Activated gamma-delta T cell treated with Interleukin-2 at 50 U/mL for 16 hours (primary cell): ENCODE measurements at places on chromosomes 12 and 14.
A peak's percentile ranks its signal among the peaks of the same experiment; 100 is the strongest.

DNA sequence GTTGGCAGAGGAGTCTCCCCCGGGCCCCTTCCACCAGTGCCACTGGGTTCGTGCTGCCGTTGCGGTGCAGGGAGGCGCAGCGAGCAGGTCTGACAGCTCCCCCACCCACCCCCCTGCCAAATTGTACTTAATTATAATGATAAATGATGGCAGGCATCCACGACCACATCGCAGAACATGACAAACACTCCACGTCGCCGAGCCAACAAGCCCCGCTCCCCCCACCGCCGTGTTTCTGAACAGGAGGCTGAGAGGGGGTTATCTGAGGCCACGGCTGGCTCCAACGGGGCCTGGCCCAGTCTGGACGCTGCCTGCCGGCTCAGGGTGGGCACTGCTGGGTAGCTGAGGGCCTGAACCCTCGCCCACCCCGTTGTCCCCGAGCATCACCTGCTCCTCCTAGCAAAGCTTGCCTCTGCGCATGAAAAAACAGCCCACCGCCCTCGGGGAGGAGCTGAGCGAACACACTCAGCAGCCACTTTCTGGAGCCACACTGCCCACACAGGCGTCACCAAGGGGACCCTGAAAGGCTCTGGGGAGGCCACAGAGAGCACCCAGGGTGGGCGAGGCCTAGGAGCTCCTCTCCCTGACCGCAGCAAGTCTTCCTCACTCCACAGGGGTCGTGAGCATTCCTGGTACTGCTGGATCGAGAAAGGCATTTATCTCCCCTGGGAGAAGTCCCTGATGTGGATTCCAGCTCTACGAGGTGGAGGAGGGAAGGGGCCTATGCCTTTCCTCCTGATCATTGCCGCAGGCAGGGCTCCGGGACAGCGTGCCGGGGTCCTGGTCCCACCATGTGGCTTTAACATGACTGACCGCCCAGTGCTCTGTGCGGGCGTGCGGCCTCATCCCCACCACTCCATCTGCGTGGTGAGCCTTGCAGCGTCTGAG is 35.4 kb upstream of the DIO3 start:
- DNase-seq: no peak

DNA sequence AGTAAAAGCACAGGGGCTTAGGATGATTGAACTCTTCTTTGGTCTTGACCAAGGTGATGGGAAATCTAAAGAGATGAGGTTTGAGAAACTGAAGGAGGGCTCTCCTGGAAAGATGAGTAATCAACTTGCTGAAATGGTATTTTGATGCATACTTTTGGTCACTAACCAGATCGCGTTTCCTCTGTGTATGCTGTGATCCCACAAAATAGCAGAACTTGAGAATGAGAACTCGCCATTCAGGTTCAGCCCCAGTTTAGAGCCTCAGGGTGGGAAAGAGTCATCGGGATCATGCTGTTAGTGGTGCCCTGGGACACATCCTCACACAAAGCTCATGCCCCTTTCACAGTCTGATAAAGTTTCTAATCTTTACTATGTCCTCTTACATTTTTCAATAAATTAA is 488.8 kb downstream of the ETNK1 start:
- no peak for DNase-seq

DNA sequence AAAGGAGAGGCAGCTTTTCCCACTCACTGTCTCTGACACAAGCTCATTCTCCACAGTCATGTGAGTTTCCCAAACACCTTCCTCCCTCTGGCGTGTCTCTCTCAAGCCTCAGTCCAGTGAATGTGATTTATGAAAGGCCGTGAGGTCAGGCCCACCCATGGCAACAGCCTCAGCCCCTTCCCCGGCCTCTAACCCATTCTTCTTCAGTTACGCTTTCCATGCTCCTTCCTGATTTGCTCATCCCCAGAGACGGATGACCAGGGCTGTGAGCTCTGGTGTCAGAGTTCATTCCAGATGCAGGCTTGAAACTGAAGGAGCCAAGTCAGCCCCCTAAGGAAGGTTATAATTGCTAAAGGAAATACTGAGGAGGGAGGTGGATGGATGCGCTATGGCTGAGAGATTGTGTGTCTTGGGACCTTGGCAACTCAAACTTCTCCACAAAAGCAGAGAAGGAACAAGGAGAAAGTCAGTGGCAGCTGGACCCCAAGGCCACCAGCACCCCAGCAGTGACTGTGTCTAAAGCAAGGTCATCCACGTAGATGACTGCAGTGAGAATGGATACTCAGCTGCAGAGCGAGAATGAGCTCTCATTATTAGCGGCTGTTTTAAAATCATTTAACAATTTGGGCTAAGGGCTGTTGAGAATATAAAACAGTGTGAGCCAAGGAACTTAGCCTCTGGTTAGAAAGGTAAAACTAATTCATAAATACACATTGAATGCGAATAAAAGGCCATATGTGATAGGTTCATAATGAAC is 84.1 kb downstream of the FBXL14 start:
- DNase-seq: no peak

DNA sequence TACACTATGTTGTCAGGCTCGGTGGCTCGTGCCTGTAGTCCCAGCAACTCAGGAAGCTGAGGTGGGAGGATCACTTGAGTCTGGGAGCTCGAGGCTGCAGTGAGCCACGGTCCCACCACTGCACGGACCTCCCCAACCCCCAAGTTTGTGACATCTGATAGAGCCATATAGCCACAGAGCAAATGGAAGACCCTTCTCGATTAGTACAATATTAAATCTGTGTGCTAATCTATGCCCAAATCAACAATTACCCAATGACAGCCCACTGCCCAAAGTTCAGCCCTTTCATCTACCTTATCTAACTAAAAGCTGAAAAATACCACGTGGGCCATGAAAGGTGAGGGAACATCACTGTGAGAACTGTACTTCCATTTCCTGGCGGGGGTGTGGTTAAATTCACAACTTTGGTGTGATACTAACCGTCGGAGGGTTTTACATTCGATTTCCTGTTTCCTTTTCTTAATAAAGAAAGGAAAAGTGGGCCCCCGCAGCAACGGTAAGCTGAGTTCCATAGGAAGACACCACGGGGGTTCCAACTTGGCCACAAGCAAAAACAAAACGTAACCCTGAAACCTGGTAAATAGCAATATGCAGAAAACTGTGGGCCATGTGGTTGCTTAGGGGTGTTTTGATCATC is 31.2 kb upstream of the FOS start:
- peak; percentile 56 for DNase-seq
